Activated CD4-positive, alpha-beta T cell treated with anti-CD3 and anti-CD28 coated beads for 1 hour (primary cell): ENCODE measurements at places on chromosomes 2 and 18.
A peak's percentile ranks its signal among the peaks of the same experiment; 100 is the strongest.

GRCh38 chr2:32231959-32232358 is 32.7 kb downstream of the NLRC4 start:
- DNase-seq: no peak

- DNase-seq: no peak
Observed at GRCh38 chr2:84700006-84700405, 180.9 kb downstream of the TRABD2A start.

- DNase-seq: no peak
Observed at GRCh38 chr2:48306409-48307284, 223.3 kb upstream of the STON1 start.

- DNase-seq: no peak
Observed at GRCh38 chr18:59923539-59924196, 23.9 kb downstream of the PMAIP1 start.

- no peak for DNase-seq
Observed at GRCh38 chr18:31268985-31269406, 49.0 kb upstream of the DSG1 start.

- DNase-seq: no peak
Observed at GRCh38 chr18:43830947-43831346, 553.7 kb upstream of the SYT4 start.

- DNase-seq: no peak
Observed at GRCh38 chr2:168639441-168639898, 163.0 kb upstream of the NOSTRIN start.

GRCh38 chr2:239753401-239753837 is 271.7 kb downstream of the NDUFA10 start:
- no peak for DNase-seq

- DNase-seq: peak; percentile 34
Observed at GRCh38 chr18:2906704-2907549, 60.1 kb downstream of the EMILIN2 start.

DNA sequence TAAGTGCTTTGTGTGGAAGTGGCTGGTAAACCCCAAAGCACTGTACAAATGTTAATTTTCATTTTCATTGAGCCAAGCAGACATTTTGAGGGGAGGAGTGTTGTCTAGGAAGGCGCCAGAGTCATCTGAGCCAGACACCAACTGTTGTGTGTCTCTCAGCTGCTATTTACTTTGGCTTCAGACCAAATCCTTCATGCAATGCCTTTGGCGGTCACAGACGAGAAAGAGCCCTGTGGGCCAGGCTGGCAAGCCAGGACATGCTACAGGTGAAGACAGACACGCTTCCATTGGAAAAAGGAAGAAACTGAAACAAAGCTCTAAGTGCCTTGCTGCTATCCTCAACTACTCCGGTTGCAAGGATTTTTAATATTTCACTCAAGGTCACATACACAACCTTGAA is 115.4 kb upstream of the CDC42EP3 start:
- DNase-seq: no peak

DNA sequence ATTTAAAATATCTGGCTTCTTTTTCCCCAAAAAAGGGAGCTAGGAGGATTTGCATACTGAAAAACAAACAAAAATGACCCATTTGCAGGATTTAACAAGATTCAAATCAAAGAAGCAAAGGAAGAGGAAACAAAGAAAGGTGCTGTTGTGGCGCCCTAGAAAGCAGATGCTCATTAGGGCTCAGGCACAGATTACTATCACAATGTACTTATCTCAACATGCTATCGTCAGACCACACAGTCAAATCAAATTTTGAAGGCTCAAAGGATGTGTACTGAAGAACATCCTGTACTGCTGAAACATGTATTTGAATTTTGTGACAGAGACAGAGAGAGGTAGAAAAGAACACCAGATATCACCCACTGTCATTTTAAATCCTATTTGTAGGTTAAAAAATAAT is 10.9 kb downstream of the RBMS1 start:
- no peak for DNase-seq

GRCh38 chr2:55010915-55011314 is 39.3 kb downstream of the RTN4 start:
- DNase-seq: no peak

DNA sequence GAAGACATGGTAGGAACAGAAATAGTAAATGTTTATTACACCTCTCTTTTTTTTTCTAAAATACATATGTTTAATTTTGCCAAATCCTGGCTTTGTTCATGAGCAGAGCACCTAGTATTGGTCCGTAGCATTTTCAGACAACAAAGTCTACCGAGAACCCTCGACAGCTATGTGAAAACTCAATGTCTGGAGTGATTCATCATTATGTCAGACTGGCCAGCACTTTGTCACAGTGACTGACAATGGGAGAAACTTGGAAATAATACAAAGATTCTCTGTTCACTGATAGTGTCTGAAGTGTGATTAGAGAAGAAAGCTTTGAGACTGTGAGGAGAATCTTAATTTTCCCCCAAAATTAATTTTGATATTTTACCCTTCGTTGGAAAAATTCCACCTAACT is 143.0 kb downstream of the HNMT start:
- no peak for DNase-seq

DNA sequence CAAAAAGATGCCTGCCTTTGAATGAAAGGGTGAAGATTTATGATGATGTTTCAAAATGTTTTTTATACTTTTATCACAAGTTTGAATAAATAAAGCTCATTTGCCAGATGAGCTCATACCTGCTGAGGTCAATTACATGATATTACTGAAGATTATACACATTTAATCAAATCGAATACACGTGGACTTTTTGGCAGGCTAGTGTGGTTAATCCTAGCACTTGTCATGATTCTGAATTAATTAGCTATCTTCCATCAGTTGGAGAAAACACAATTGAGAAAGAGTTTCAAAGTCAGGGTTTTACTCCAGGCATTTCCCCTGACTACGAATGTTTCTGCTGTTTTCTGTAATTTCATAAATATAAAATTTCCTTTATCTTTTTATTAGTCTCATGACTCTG is 54.4 kb downstream of the LRPPRC start:
- no peak for DNase-seq

DNA sequence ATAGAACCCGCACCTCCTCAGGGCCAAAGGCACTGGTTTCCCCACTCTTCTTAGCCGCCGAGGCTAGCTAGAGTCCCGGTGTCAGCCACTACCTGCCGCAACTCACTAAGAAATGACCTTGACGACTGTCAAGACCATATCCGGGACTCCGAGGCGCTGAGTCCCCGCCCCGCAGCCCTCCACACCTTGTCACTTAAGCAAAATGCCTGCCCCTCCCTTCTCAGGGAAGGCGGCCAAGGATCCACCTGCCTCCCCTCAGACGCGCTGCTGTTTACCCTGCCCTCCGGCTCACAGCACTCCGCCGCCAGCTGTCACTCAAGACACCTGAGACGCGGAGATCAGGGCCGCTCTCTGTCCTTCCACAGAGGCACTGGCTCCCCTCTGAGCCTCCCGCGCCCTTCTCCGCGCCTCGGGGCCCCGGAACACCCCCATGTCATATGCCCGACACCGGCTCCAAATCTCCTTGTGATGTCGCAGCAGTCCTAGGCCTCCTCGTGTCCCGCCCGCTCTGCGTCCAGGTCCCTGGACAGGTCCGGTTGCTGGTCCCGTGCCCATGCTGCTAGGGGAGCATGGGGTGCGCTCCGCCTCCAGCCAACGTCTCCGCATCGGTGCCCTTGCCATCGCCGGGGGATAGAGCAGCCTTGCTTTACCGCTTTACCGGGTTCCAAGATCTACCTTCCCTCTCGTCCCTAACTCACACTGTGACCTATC is 32.5 kb upstream of the REG3G start:
- DNase-seq: no peak

- no peak for DNase-seq
Observed at GRCh38 chr18:62844850-62845643, 129.7 kb downstream of the PHLPP1 start.

- no peak for DNase-seq
Observed at GRCh38 chr18:13445241-13445897, 226.8 kb downstream of the LDLRAD4 start.
